ENCODE measurements at places on chromosomes 3 and 15. TPM values are rescaled to one million over a fixed set of nuclear protein-coding genes. Genes with fewer than 3 reads are reported as not detected.

Gene ALDH1A2
- total RNA-seq: 0.62 TPM

GRCh38 chr15:95503107-95503506 lies 827.4 kb upstream of the NR2F2 start:
- no peak for DNase-seq
- no peaks in the 10 kb centered on the region for H3K4me1 ChIP-seq
- no peaks in the 10 kb centered on the region for H3K36me3 ChIP-seq
- no peaks in the 10 kb centered on the region for H3K27me3 ChIP-seq

Gene USP3
- 105 TPM for total RNA-seq

Gene GXYLT2
- total RNA-seq: 0.72 TPM

DNA sequence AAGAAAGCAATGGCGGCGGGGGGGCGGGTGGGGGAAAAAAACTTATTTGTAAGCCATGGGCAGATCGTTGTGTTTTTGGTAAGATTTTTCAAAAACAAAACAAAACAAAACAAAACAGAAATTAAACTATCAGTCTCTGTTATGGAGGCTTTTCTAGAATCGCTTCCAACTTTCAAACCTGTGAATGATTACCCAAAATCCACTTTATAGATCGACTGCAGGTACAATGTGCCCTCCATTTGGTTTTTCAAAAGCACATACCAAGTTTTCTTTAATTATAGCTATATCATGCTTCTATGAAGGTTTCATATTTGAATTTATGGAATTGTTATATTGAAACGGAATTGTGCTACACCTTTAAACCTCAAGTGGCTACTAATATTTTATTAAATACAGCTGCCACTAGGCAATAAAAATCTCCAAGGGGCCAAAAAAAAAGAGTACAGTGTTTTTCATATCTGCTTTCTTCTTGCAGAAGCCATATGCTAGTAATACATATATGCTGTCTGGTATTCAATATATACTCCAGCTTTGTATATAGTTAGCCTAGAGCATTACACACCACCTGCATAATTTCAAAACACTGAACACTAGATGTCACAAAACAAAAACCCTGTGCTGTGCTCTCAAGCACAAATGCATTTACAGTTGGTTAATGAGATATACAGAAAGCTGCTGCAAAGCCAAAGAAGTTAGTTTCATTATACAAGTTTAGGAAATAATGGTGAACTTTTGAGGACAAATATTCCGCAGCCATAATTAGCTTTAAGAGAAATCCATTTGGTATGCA lies 683.8 kb upstream of the NR2F2 start:
- H3K27me3 ChIP-seq: no peaks in the 10 kb centered on the region
- H3K4me1 ChIP-seq: no peaks in the 10 kb centered on the region
- no peak overlapping the region for H3K4me3 ChIP-seq
- no peak overlapping the region for H3K27ac ChIP-seq

DNA sequence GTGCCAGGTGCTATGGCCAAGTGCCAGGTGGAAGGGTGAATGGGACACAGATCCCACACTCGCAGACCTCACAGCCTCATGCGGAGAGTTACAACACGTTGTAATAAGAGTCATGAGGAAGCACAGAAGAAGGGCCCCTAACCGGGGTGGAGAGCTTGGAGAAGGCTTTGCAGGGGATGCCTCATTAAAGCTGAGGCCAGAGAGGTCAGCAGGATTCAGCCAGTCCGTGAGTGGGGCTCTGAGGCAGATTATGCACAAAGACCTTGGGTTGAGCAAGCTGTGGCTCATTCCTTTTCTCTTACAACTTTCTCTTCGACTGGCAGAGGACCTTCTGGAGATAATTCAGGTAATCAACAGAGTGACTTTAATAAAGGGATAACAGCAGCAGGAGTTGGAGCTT lies 65.3 kb upstream of the SNRK start:
- H3K4me3 ChIP-seq: no peak overlapping the region
- H3K27ac ChIP-seq: no peak overlapping the region
- H3K36me3 ChIP-seq: no peaks in the 10 kb centered on the region
- H3K27me3 ChIP-seq: no peaks in the 10 kb centered on the region

Gene PLCB2
- total RNA-seq: 1.4 TPM

DNA sequence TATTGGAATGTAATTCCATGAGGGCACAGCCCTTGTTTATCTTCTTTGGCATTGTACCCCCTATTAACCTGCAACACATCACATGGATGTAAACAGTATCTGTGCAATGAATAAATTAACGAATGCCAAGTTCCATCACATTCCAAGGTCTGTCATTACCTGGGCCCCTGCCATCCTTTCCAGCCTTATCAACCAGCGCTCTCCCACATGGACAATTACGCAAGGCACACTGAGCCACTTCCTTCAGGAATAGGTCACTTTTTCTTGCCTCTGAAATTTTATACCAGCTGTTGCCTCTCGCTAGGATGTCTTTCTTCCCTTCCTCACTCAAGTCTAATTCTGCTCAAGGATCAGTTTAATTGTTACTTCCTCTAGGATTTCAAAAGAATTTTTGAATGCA lies 1051.8 kb upstream of the CFAP20DC start:
- H3K27ac ChIP-seq: no peak overlapping the region
- H3K36me3 ChIP-seq: no peaks in the 10 kb centered on the region
- DNase-seq: no peak
- no peak overlapping the region for H3K4me3 ChIP-seq
- H3K27me3 ChIP-seq: no peaks in the 10 kb centered on the region

DNA sequence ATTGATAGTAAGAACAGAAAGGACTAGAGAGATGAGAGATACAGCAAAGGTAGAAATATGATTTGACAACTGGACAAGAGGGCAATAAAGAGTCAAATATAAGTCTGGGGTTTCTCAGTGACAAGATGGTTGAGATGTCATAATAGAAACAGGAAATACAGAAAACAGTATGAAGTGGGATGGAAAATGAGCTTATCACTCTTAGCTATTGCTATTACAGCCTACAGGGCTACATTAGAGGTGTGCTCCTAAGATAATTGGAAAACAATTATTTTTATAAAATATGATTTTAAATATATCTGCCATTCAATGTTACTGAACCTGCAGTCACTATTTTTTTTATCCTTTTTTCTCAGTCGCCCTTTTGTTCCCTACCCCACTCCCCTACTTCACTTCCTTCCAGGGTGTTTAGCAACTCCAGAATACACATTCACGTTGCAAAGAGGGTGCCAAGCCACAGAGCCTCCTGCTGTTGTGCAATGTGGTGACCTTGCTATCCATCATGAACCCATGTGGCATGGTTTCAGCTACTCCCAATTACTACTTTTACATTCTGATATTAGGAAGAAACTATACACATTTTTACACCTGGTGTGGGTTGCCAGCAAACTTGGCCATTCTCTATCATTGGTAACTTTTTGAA lies 6.0 kb downstream of the NRG4 start:
- no peak overlapping the region for H3K27ac ChIP-seq
- H3K4me1 ChIP-seq: no peaks in the 10 kb centered on the region
- no peaks in the 10 kb centered on the region for H3K27me3 ChIP-seq

DNA sequence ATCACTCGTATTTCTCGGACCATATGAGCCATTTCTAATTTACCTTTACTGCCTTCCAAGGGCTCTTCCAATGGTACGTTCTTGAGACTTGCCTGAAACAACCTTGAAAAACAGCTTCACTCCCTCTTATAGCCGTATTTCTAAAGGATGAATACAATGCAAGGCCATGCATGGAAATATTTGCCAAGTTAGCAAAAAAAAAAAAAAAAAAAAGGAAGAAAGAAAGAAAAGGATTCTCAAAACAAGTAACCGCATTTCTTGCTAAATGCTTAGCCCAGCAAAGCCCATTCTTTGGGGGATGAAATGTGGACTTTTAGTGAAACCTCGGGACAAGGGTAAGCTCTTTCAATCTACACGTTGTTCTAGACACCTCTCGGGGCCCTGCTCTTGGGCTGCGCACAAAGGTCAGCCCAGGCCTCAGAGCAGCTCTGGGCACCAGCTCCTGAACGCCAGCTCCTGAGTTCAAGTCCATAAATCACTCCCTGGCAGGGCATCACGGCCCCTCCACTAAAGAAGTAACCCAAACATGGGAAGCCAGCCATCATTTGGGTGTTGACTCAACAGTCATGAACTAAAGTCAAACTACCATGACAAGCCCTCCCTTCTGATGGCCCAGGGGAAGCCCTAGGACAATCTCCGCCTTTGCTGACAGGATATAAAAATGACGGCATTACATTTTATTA lies 132.7 kb downstream of the ADAMTS17 start:
- no peak overlapping the region for H3K27ac ChIP-seq
- H3K27me3 ChIP-seq: no peaks in the 10 kb centered on the region
- no peak overlapping the region for H3K4me3 ChIP-seq

- no peak for DNase-seq
- no peaks in the 10 kb centered on the region for H3K27me3 ChIP-seq
- no peak overlapping the region for H3K4me3 ChIP-seq
Measured at GRCh38 chr3:115709093-115709492, 85.8 kb downstream of the GAP43 start.

GRCh38 chr3:14803981-14804834 lies 14.6 kb upstream of the FGD5 start:
- no peak for DNase-seq
- peak overlapping the region; percentile 67 for H3K27ac ChIP-seq
- H3K27me3 ChIP-seq: peaks cover 11% of the 10 kb centered on the region
- no peaks in the 10 kb centered on the region for H3K36me3 ChIP-seq
- H3K4me3 ChIP-seq: no peak overlapping the region

GRCh38 chr3:12356996-12357395 lies 68.1 kb downstream of the PPARG start:
- no peaks in the 10 kb centered on the region for H3K27me3 ChIP-seq
- DNase-seq: no peak
- no peaks in the 10 kb centered on the region for H3K36me3 ChIP-seq
- no peak overlapping the region for H3K27ac ChIP-seq
- peaks cover 1% of the 10 kb centered on the region for H3K4me1 ChIP-seq

DNA sequence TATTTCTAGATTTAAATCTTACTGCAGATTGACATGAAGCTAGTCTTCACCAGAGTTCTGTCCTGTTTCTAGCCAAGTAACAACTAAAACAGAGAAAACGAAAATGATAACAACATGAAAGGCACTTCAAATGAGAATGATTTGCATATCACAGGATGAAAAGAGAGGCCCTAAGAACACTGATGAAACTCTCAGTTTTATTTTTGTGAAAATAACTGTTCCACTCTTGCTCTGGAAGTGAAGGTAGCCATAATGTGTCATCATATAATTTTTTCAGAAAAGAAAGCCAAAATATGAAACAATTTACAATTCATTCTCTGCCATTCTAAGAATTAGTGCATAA lies 274.4 kb downstream of the ADAMTSL3 start:
- H3K36me3 ChIP-seq: no peaks in the 10 kb centered on the region
- H3K27me3 ChIP-seq: no peaks in the 10 kb centered on the region
- no peak overlapping the region for H3K4me3 ChIP-seq
- no peak for DNase-seq
- no peak overlapping the region for H3K27ac ChIP-seq
